Suppressor macrophage treated with lipopolysaccharide for 1 hour (primary cell): ENCODE measurements at places on chromosomes 11 and 22.

DNA sequence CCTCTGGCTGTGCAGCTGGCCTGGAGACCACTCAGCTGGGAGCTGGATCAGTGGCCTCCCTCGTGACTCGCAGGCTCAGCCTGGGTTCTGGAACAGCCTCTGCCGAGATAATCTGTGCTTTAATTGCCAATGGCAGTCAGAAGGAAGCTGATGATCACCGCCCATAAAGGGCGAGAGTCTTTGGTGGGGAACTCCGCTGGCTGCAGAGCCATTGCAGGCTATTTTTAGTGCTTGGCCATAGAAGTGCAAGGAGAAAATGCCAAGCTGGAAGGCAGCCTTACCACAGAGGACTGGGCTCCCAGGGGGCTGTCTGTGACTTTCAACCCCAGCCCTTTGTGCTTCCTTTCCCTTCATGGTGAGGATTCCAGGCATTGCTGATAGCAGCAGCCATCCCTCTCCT, 62.2 kb upstream of the TENM4 start:
- DNase-seq: no peak

GRCh38 chr11:117691218-117691514, 105.8 kb downstream of the DSCAML1 start:
- no peak for DNase-seq

DNA sequence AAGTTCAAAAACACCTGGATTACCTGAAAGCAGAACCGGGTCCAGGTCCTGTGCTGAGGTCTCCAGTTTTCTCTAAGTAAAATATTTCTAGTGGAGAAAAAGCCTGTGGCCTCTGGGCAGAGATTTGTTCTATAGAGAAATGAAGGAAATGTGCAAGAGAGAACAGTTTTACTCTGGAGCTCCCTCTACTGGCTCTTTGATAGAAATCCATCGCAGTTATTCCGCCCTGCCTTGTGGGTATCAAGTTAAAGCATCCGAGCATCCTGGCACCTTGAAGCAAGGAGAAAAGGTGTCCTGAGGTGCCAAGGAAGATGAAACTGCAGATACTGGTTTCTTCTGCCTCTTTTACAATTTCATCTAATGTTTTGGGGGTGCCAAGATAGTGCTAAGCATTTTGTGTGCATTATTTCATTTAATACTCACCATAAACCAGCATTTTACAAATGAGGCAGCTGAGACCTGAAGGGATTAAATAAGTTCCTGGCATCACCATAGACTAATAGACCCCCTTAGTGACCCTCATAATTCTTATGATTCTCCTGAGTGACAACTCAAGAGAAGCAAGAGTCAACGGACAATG, 113.1 kb upstream of the HSD17B12 start:
- DNase-seq: peak; percentile 64

- peak; percentile 79 for DNase-seq
These were observed 22.8 kb downstream of the ARRB1 start for GRCh38 chr11:75328426-75329277.

DNA sequence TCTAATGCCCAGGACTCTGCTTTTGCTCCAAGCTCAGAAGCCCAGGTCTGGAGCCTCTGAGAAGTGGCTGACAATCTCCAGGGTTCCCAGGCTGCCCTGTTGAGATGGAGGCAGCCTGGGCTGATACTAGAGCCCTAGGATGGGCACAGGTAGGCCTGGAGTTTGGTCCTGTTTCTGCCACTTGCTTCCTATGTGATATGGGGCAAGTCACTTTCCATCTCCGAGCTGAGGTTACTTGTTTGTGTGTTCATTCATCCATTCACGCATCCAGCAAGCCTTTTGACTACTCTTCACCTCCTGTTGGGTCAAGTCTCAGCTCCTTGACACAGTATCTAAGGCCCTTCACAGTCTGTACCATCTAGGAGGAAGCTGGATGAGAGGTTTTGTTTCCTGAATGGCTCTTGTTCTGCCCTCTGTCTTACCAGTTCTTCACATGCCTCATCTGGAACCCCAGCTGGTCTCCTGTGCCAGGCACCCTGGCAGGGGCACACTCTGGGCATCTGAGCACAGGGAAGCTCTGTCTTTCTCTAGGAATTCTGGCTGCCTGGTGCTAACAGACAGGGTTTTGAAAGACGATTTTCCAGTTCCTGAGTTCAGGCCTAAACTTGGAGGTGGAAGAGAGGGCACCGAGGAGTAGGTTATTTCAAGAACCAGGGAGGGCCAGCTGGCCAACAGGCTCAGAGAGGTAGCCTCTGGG, 53.2 kb upstream of the AMPD3 start:
- DNase-seq: no peak

- DNase-seq: peak; percentile 78
These were observed 4.5 kb downstream of the IL18 start for GRCh38 chr11:112159098-112160065.

GRCh38 chr22:48593551-48593950, 1234.1 kb downstream of the BRD1 start:
- no peak for DNase-seq

GRCh38 chr11:22165759-22166513, 26.9 kb upstream of the ANO5 start:
- DNase-seq: no peak

DNA sequence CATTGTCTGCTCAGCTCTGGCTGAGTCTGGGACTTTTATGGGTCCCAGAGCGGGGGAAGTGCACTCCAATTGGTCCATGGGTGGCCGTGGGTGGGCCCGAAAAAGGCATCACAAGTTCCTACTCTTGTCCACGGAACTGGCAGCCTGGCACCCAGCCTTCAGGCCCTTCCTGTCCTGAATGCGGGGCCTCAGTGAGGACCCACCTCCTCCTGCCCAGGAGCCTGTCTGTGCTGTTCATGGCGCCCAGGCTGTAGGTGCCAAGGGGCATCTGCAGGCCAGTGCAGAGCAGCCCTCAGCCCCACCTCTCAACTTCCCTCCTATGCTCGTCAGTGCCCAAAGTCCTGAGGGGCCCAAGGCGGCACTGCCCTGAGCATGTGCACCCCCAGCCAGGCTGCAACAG, 411.7 kb upstream of the KIRREL3 start:
- DNase-seq: no peak

DNA sequence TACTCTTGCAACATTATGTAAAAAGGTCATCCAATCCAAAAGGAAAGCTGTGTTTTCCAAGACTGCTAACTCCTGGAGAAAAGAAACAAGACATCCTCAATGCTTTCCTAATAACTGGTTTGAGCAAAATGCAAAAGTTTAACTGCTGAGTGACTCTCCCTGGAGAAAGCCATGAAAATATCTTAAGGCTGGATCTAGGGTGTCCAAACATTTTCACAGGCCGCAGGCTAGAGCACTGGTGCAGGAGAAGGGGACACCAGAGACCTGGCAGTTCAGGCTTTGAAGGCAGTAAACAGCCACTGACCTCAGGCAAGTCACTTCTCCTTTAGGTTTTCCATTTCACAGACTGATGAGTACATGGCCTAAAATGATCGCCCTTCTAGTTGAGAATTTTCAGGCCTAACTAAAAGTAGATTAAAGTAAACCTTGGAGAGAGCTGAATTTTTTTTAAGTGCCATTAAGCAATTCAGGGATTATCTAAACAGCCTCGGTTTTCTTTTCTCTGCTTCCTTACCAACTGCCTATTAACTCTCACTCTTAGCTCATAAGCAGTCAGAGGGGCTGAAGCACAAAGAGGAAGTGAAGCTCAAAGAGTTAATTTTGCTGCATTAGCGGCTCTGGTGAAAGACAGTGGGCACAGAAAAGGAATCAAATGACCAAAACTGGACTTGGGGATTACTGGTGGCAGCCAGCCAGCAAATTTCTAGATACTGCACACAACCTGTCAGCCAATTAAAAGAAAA, 2.3 kb downstream of the CHKA start:
- DNase-seq: peak; percentile 72

- no peak for DNase-seq
These were observed 14.1 kb upstream of the GLYAT start for GRCh38 chr11:58745705-58746364.

- DNase-seq: peak; percentile 91
These were observed 1.5 kb downstream of the PTPRJ start for GRCh38 chr11:47981667-47982404.

- DNase-seq: no peak
These were observed 833 bp upstream of the ME3 start for GRCh38 chr11:86673055-86673843.

- DNase-seq: no peak
These were observed 8.4 kb downstream of the IL18BP start for GRCh38 chr11:72007089-72007476.

DNA sequence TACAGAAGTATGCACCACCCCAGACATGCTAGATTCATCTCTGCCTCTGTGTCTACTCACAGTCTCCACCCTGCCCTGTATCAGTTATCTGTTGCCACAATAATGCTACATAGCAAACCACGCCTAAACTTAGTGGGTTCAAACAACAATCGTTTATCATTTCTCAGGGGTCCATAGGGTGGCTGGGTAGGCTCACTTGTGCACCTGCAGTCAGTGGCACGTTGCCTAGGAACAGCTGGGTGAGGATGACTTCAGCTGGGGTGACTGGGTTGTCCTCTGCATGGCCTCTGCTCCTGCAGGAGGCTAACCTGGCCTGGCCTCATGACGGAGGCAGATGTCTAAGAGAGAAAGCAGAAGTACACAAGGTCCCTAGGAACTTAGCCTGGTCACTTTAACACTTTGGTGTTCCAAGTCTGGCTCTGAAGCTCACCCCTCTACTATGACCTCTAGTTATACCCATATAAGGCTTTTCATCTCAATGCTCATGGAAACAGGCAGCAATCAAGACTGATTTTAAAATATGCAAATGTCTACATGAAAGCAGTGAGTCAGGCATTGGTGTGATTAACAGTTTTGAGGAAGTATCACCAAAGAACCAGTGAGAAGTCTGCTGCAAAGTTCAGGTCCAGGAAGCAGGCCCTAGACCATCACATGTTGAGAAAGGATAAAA, 10.7 kb downstream of the OLFML1 start:
- DNase-seq: peak; percentile 87

- no peak for DNase-seq
These were observed 18.6 kb downstream of the IRAG1 start for GRCh38 chr11:10674911-10675440.

- DNase-seq: peak; percentile 14
These were observed 8.2 kb downstream of the PTH start for GRCh38 chr11:13487661-13488030.

DNA sequence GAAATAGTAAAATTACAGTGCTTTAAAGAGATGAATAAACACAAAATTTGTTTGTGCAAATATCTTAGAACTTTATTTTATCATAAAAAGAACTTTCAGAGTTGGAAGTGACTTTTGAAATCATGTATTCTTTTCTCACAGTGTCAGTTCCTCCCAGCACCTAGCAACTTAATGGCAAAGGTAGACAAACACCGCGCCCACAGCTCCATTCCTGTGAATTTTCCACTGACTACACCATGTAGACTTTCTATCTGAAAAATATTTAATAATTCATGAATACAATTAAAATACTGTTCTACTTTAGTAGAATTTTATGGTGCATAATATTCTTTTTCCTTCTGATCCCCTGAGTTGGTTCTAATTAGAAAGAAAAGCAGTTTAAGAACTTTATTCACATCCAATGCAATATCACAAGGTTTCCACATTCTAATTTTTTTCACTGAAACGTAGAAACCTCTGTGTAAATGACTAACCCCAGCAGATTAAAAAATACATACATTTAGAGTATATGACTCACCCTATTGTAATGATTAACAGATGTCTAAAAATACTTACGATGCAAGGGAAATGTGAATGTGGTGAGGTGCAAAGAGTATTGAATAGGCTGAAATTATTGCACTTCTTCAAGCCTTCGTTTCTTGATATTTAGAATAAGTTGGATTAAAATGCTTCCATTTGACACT, 218.2 kb upstream of the CCDC179 start:
- no peak for DNase-seq

DNA sequence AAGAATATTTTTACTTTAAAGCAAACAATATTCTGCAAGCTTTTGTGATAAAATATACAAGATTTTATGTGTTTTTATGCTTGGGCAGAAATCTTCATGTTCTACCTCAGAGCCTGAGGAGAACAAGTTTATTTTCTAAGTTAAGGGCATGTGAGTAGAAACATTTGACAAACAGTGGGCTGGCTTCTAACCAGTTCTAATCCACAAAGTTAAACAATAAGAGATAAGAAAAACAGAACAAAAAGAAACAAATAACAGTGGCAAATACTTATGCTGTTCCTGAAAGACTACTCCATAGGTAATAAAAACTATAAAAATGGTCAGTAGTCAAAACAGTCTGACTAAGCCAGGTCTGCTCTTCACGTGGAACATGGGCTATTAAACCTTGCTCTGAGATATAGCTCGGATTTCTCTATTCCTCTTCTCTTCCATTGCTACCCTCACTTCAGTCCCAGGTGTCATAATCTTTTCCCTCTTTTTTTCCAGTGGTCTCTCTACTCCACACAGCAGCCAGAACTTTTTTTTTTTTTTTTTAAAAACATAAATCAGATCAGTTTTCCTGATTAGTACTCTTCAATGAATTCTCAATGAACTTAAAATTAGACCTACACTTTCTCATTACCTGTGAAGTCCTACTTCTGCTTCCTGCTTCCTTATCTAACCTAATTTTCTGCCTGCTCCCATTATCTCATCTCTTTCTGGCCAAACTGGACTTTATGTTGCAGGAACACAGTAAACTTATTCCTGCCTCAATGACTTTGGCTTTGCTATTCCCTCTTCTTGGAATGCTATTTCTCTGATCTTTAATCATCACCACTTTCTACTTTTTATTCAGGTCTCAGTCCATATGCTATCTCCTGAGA, 671.1 kb upstream of the CCDC90B start:
- DNase-seq: no peak

GRCh38 chr11:63829823-63830489, 9.0 kb upstream of the MARK2 start:
- DNase-seq: peak; percentile 39

GRCh38 chr11:121465709-121466062, 12.9 kb upstream of the SORL1-AS1 start:
- no peak for DNase-seq

DNA sequence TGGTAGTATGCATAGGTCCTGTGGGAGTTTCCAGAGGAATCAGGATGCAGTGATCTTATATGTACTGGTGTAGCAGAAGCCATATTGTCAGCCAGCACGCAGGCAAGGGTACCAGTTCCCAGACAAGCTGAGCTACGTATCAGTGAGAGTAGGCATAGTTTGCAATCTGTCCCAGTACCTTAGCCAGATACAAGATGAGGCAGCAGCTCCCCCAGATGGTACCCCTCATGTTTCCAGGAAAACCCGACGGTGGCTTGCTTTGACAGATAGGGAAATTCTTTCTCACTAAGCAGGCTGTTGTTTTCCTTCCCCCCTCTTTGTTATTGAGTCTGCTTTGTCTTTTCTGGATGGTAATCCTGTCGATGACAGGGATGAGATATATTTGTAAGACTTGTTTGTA, 109.7 kb upstream of the RRM1 start:
- DNase-seq: no peak

DNA sequence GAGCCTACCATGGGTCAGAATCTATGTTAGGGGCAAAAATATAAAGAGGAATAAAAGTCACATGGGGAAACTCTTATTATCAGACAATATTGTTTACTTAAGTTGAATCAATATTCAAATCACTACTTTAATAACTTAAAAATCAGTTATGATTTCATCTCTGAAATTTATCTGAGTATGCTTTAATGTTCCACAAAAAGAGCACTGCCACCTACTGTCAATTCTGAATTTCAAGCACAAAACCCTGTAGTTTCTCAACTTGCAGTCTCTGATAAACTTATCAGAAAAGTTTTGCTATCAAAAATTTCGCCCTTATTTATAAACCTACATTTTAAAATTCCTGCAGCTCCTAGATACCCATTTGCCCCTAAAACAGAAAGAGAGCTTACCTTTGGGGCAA, 47.3 kb downstream of the RDX start:
- no peak for DNase-seq
